ENCODE measurements at places on chromosomes 2 and 18.

- no peak for DNase-seq
Measured at GRCh38 chr2:15750822-15751329, 159.2 kb downstream of the DDX1 start.

DNA sequence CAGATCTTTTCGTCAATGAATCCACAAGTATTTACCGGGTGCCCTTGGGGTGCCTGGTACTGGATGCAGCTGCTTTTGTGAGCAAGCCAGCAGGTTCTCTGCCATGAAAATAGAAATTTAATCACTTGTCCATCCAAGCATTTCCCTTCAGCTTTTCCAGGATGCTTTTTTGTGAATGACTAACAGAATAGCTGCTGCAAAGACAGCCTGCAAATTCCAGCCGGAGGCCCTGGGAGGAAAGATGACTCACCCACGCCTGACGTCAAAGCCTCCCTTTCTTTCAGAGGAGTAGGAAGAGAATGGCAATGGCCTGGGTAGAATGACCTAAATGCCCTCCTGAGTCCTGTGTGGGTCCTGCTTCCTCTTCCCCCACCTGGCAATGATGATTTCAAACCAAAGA, 111.9 kb downstream of the AP1S3 start:
- no peak for DNase-seq

DNA sequence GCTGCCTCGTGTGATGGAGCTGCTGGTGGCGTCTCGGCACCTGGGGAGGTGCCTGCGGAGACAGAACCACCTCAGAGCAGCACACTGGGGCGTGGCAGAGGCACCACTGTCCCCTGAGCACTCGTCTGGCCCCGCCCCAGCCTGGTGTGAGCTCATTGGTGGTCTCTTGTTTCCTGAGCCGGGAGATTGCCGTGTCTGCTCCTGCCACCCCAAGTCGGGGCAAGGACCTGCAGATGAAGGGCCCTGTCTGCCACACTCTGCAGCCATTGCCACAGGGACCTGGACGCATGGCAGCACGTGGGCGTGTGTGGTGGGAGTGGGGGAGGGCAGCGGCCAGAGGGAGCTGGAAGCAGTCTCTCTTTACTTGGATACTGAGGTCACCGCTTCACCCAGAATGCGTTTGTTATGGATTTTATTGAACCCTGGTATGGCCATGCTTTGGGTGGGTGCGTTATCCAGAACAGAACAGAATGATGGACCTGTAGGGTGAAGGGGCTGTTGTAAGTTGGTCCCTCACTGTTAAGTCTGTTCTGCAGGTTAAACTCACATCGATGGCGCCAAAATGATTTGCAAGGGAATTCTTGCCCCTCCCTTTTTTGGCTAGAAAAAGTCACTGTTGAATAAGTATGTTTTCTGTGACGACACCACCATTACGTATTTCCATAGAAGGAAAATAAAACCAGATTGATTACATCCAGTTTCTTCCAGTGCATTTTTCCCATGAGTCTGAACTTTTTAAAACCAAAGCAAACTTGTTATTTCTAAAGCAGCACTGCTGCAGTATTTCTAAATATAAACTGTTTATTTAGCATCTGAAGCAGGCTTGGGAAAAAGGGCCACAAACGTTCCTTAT, 92.0 kb downstream of the USP40 start:
- no peak for DNase-seq

DNA sequence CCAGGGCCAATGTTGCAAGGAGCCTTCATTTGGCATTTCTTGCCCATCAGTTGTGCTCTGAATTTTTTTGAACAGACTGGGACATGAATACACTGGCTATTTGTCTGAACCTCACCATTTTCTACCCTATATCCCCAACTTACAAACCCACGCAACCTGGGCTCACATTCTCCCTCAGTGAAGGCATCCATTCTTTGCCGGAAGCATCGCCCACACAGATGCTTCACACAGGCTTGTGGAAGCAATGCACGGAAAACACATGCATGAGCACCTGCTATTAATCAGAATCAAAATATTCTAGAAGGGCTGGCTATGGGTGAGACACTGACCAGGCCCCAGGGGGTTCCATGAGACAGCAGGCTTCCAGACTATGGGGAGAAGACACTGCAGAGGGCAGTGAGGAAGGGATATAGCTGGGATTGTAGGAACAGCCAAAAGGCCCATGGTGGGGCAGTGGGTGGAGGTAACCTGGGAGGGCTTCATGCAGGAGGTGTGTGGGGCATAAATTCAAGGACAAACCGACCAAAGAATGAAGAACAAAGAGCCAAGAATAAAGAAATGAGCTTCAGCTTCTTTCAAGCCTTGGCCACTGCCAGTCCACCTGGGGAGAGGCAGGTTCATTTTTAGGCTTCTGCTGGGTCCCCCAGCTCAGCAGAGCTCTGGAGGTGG, 261.5 kb downstream of the CELF4 start:
- no peak for DNase-seq

- DNase-seq = no peak
Measured at GRCh38 chr2:128591861-128592822, 273.5 kb upstream of the HS6ST1 start.
